ENCODE measurements at places on chromosomes 6 and 20.

DNA sequence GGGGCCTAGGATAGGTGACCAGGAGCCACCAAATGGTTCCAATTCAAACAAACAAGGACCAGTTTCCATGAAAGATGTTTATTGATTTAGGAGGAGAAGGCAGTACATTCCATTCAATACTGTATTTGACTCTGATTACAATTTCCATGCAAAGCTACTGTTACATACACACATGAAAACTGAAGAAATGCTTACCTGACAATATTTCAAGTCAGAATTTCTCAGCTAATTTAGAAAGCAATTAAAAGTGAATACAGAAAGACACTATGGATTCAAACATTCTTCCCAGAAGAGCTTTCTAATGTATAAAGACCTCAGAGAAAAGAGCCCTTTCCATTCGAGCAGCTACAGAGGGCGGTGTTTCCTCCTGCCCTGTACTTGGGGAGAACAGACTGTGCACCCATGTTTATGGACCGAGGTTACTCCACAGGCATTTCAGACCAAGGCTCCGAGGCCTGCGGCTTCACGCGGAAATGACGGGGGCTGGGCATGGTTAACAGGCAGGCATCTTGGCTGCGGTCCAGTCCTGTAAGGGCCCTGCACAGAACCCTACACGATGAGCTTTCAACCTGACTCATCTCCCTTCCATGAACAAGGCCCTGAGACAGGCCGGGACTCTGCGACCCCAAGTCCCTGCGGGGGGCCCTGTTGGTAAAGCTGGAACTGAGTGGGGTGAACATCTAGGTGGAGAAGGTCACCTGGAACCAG lies 25.7 kb upstream of the TCFL5 start:
- no peak for DNase-seq

DNA sequence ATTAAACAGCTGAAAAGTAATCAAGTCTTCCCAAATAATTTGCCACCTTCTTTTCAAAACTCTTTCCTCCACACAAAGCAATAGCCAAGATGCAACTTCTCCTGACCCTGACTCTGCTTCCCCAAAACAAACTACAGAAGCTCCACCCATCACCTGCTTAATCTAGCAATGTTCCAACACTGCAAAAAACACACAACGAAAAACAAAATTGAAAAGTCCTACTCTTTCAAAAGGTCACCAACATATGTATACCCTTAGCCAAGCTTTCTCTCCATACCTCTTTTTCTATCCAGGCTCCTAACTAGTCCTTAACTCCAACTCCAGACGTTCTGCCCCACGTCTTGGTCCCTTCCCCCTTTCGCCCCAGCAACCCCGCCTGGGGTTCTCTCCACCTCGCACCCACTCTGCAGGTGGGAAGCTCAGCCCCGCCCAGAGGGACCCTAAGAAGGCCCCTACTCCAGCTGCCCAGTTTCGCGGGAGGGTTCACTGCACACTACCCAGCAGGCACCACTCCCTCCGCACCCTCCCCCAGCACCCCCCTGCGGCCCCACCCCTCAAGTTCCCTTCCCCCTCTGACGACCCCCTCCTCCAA lies 717 bp downstream of the CSNK2A1 start:
- DNase-seq: peak; percentile 9

GRCh38 chr6:919500-919899 lies 226.6 kb upstream of the EXOC2 start:
- DNase-seq: no peak

GRCh38 chr20:62357187-62357667 lies 9.9 kb downstream of the LAMA5 start:
- no peak for DNase-seq
